MV-4-11 (cell line): ENCODE measurements at places on chromosomes 11 and 22.
A peak's percentile ranks its signal among the peaks of the same experiment; 100 is the strongest.

DNA sequence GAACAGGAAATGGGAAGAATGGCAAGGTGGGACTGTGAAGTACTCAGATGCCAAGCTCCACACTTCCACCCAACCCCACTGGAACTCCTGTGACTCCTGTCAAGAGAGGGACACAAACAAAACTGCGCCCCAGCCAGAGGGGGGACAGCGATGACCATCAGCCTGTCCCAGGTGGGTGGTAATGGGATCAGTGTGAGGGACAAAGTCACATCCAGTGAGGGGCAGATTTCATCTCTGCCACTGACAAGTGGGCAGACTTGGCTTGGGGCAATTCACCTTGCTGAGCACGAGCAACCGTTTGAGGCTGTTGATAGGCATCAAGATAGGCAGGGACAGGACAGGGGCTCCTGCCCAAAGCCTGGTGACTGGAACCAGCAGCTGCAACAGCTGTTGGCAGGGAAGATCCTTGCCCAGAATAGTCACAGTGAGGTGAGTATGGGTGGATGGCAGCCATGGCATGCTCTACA, 105.4 kb upstream of the PITPNB start:
- no peak for DNase-seq

DNA sequence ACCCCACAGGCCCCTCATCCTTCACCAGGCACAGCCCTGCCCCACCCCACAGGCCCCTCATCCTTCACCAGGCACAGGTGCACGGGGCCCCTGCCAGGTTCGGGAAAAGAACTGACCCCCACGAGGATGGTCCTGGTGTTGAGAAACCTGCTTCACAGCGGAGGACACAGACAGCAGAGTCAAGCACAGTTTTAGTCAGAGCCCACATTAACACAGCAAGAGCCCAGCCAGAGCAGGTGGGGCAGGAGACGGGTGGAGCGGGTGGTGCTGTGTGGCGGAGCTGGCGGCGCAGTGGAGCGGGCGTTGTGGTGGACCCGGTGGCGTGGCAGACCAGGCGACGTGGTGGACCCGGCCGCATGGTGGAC, 1085.5 kb downstream of the BRD1 start:
- no peak for DNase-seq

- DNase-seq = peak; percentile 49
These were observed 357.2 kb downstream of the OPCML start for GRCh38 chr11:133175103-133175502.

DNA sequence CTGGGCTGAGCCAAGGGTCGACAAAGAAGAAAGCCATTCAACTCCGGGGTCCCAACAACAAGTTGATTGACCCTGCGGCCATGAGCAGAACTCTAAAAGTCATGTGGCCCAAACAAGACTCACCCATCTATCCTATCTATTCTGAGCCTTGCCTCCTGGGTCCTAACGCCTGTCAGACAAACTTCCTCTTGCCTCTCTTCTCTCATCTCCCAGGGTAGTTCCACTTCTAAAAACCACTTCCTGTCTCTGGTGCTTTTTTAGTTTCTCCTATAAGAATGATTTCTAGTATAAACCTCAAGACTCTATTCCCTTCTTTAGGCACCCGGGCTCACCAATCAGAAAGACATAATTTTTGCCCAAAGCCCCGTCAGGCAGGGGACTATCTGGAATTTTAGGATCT, 530.2 kb downstream of the DLG2 start:
- peak; percentile 91 for DNase-seq

- DNase-seq = no peak
These were observed 800.9 kb upstream of the TENM4 start for GRCh38 chr11:80241766-80242165.

DNA sequence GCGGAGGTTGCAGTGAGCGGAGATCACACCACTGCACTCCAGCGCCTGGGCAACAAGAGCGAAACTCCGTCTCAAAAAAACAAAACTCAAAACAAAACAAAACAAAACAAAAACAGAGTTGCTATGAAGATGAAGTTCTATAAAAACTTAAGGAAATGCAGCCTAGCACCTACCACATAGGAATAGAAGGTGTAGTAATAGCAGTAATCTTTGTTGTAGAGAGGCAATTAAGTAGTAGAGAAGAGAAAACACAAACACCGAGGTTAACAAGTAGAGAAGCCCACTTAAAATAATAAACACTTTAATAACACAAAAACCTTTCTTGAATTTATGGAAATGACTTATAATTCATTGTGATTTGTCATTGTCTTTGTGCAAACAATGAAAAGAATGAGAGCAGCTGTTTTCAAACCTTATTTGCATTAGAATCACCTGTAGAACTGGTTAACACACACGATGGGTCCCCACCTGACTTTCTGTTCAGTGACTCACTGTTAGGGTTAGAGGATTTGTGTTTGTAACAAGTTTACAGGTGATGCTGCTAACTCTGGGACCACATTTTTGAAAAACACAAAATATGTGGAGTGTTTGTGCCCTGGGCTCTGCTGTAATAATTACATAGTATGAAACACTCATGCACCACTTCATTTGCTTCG, 43.1 kb downstream of the TYR start:
- DNase-seq = no peak
